ENCODE measurements at places on chromosomes 12 and 14. TPM values are rescaled to one million over a fixed set of nuclear protein-coding genes. Genes with fewer than 3 reads are reported as not detected.

GRCh38 chr14:23385642-23386265 lies 8.9 kb downstream of the CMTM5 start:
- no peak for DNase-seq

DNA sequence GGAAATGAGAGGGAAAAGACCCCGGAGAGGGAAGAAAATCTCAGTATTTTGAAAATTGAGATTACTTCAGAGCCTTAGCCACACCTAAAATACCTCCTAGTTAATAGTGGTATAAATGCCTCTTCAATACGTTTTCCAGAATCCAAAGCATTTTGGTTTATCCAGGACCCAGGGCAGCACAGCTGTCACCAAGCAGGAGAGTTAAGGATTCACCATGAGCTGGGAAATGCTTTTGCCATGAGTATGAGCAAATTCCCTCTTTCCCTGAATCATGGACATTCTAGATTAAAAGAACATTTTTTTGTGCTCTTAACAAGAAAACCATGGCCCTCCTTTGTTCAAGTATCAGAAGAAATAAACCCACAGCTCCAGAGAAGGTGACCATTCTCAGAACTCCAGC lies 21.8 kb upstream of the RTRAF start:
- no peak for DNase-seq

The LRRK2 gene
- 426 TPM for total RNA-seq

The FOXG1 gene
- not detected for total RNA-seq

The GLIPR1L1 gene
- not detected for total RNA-seq

- no peak for DNase-seq
These were observed 147.6 kb upstream of the FKBP4 start for GRCh38 chr12:2647186-2647585.

- no peak for DNase-seq
These were observed 35.8 kb downstream of the CDKL1 start for GRCh38 chr14:50360851-50361250.

DNA sequence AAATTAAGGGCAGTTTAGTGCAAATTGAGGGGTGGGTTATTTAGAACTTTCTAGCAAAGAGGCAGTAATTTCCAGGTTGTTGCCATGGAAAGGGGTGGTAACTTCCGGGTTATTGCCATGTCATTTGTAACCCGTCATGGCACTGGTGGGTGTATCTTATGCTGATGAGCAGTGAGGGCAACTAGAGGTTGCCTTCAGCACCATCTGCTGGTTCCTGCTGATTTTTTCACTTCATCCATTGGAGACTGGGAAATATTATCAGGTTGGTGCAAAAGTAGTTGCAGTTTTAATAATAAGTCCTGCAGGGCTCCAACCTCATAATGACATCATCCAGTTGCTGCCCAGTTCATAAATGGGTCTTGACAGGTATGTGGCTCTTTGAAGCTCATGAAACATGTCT lies 24.4 kb upstream of the SERPINA4 start:
- DNase-seq: no peak
